ENCODE measurements at places on chromosomes 5 and 9. TPM values are rescaled to one million over a fixed set of nuclear protein-coding genes. Genes with fewer than 3 reads are reported as not detected.

DNA sequence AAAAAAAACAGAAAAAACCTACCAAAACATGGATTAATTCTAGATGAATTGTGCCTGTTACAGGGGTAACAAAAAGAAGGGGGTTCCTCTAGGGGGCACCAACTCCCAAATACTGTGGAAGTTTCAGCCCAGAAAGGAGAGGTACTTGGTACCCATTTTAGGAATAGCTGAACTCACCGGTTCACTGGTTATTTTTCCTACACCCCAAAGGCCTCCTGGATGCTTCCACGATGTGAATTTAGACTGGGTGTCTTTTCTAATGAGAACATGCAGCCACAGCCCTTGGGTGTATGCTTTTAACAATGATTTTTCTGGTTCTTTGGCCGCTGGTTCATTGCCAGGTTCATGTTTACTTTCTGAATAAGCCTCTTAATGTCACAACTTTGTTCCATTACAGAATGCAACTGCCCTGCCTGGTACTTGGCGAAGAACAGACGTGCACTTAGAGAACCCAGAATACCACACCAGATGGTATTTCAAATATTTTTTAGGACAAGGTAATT lies 46.7 kb downstream of the GARNL3 start:
- no peak for DNase-seq

DNA sequence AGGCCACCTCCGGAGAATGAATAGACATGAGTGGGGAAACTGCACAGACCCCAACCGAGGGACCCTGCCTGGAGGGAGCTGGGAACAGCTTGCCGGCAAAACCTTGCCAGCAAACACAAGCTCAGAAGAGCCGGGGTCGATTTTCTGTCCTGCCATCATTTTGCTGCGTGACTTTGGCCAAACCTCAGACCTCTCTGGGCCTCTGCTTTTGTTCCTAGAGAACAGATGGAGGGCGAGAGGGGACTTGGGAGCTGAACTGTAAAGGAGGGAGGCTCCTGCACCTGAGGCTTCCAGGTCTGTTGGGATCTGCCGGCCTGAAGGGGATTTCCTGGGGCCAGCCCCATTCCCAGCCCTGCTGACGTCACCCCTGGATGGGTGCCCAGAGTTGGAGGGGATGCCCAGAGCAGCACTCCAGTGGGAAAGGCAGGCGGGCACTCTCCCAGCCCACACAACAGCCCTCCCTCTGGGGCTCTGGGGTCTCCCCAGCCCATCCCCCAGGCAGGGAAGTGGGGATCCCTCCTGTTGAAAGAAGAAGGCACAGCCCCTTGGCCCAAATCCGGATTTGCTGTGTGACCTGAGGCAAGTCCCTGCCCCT lies 40.4 kb upstream of the SYNPO start:
- no peak for DNase-seq

DNA sequence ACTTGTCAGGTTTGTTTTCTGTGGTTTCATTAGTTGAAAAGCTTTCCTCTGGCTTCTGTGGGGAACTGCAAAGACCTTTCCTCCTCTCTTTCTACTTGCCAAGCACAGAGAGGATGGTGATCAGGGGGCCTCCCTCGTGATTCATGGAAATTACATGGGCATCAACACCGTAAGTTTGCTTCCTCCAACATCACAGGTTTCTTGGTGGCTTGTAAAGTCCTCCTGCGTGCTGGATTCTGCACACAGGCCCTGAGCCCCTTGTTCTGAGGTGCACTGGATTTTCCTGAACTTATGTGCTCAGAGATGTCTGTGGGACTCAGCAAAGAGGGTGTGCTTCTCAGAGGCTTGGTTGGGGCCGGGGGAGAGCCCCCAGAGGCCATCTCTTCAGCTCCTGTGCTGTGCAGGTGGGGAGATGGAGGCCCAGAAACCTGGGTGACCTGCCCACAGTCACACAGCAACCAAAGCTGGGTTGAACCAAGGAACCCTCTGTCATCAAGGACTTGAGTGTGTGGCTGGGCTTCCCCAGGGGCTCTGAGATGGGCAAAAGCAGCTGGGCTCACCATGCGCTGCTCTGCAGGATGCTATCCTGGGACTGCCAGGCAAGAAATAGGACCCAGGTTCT lies 36.5 kb downstream of the RGS3 start:
- DNase-seq = no peak

- DNase-seq = no peak
Measured at GRCh38 chr5:123559434-123559775, 47.4 kb downstream of the CSNK1G3 start.

- DNase-seq = no peak
Measured at GRCh38 chr5:74517700-74518099, 122.8 kb downstream of the ENC1 start.

DNA sequence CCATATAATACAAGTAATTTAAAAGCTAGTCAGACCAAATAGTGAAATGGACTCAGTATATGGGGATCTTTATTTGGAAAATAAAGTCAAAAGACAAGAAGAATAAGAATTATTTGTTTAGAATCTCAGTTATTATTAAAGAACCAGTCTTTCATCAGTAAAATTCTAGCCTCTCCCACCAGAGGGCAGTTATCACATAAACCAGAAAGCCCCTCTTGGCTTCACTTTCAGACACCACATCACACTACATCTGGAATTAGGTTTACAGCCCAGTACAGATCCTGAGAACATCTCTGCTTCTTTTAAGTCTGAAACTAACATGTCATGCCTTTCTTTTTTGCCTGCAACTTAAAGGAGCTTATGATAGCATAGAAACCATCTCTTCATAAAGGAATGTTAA lies 12.2 kb upstream of the HSPB3 start:
- DNase-seq = no peak

PCDHA3 gene
- total RNA-seq = not detected

QRFP gene
- not detected for total RNA-seq

Data from GM12878 (cell line).